ENCODE measurements at places on chromosomes 4 and X.

DNA sequence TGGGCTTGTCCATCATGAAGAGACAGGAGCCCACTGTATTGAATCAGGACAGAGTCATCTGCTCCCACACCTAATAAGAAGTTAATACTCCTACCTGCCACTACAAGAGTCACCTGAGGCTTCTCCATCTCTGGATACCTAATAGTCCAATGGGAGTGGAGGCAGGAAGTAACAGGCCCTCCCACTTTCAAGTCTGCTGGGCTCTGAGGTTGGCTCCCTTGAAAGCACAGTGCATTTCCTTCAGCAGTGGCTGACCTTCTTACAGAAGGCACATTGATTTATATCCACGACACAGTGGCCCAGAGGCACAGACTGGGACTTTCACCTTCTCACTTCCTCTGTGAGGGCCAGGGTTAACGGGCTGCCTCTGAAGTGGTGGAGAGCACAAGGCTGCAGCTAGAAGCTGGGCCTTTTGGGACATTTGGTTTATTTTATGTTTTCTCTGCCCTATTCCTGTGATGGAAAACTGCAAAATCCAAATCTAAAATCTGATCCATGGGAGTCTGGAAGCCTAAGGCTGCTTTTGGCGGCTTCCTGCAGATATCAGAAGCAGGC, 38.1 kb downstream of the FRG2 start:
- no peak for DNase-seq

DNA sequence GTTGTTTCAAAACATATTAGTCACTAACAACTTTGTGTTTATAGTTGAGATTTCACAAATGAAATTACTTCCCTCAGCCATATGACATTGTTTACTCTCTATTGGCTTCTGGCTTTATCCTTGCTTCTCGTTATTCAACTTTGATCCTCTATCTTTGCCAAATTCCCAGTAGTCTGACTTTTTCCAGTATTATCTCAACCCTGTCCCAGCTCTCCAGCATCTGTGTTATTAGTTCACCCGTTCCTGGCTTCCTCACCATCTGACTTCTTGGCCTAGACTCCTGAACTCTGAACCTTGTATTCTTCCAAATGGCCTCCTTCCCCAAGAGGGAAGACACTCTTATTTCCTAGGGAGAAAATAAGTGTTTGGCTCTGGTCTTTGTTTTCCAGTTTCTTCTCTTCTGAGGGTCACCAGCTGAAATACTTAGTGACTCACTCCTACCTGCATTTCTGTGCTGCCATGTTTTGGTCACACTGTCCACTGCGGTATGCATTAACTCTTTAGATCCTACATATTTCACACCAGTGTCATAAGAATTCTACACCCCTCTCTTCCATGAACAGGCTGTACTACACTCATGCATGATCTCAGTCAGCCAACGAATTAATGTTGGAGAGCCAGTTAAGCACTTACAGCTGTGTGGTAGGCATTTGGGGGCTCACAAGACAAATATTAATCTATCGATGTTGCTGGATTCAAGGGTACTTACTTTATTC, 17.0 kb upstream of the ARHGAP24 start:
- DNase-seq: no peak

- no peak for DNase-seq
These were observed 92.5 kb downstream of the ANK2 start for GRCh38 chr4:113141901-113142346.

DNA sequence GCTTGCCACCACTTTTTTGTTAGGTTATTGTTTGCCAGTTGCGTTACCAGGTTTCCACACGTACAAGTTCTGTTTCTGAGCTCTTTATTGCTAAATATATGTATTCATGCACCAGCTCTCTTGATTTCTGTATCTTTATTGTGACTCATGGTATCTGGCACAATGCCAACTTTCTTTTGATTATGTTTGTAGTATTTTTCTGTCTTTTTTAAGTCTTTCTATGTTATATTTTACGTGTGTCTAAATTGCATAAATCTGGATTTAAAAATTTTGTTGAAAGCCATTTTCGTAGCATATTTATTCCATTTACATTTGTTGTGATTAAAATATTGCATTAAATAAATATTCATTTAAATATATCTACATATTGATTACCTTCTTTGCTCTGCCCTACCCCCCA, 73.8 kb downstream of the KDM6A start:
- no peak for DNase-seq

GRCh38 chr4:146124023-146124680, 51.4 kb upstream of the LSM6 start:
- DNase-seq: no peak

- no peak for DNase-seq
These were observed 210.7 kb upstream of the PRPS2 start for GRCh38 chrX:12580548-12580947.

DNA sequence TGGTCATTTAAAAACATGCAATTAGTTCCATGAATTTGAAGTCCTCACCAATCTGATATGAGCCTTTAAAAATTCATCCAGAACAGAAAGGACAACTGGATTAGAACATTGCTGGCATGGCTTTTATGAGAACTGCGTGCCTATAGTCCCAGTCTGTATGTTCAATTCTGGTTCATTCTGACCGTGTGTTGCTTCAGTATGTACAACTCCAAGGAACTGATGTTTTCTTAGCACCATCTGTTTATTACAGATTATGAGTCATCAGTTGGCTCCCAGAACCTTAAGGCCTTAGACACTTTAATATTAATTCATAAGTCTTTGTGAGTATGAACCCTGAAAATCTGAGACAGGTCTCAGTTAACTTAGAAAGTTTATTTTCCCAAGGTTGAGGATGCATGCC, 115.0 kb downstream of the CEP44 start:
- DNase-seq: no peak

GRCh38 chr4:180751009-180751408, 1492.2 kb upstream of the TENM3 start:
- DNase-seq: no peak

GRCh38 chrX:134957836-134958235, 33.0 kb upstream of the SMIM10 start:
- no peak for DNase-seq

GRCh38 chr4:94605241-94605805, 152.4 kb upstream of the BMPR1B start:
- DNase-seq: no peak

- DNase-seq: no peak
These were observed 30.0 kb downstream of the CDKL5 start for GRCh38 chrX:18455384-18455783.

DNA sequence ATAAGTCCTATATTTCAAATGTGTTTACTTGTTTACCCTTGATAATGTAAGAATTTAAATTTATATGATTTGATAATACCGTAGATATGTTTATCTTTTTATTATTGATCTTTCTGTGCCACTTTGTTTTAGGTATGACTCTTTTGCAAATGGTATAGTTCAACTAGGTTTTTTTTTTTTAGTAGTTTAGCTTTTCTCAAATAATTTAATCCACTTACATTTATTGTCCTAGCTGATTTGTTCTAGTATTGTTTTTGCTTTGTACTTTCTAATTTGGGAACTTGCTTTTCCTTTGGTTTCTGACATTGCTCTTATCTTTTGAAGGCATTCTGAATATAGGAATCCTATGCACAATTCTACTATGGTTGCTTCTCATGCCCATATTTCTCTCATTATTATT, 98.9 kb upstream of the NAP1L5 start:
- no peak for DNase-seq

DNA sequence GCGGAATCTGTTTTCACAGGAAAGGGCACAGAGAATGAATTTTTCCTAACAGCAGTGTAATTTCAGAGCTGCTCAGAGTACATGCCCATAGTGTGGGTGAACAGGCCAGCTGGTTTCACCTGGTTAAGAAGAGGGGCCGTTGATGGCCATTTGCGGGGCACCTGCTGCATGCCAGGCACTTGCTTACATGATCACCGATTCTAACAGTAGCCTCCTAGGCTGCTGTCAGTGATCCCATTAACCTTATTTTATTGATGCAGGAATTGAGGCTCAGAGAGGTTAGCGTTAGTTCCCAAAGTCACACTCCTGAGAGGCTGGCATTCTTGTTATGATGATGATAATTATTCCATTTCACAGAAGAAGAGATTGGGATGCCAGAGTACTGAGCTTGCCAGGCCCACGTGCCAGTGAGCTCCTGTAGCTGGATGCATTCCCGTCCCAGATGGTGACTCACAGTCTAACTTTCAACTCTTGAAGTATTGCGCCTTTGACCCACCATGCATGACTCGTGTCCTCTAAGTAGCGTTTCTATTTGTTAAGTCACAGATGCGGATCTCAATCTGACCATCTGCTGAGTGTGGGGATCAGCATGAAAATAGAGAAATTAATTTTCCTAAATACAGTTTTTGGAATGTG, 76.5 kb downstream of the PSAPL1 start:
- no peak for DNase-seq

- DNase-seq: no peak
These were observed 91.1 kb upstream of the TBL1X start for GRCh38 chrX:9373789-9374188.

DNA sequence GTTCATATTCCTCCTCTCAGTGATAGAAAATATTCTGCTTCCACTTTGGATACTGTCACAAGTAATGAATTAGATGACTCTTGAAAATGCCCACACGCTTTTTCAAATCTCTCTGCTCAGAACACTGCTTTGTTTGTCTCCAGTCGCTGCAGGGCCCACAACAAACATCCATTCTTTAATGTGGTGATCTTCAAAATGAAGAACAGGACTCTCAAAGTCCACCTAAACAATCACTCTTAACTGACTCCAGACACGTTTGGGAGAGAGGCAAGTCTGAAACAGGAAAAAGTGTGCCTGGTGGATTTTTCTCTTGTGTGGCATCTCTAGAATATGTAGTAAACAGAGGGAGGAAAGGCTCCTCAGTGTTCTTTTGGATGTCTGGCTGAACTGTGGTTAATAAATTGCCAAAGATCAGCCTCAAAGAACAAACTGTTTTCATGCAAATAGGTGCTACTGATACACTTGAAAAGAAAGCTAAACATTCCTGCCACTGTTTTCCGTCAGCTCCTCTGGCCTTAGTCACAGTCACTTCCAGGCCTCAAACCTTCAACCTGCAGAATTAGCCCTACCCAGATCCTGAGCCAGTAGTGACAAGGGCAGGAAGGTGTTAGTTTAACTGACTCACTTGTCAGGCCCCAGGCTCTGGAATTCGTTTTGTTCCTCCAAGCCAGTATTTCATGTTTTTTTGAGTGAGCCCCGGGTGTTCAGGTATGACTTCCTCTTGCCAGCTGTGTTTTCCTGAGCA, 259.6 kb upstream of the GPC4 start:
- no peak for DNase-seq

GRCh38 chr4:83677656-83678055, 141.7 kb downstream of the GPAT3 start:
- DNase-seq: no peak

- no peak for DNase-seq
These were observed 10.5 kb upstream of the TLR3 start for GRCh38 chr4:186058253-186058979.

GRCh38 chr4:113083346-113083745, 33.9 kb downstream of the ANK2 start:
- no peak for DNase-seq

DNA sequence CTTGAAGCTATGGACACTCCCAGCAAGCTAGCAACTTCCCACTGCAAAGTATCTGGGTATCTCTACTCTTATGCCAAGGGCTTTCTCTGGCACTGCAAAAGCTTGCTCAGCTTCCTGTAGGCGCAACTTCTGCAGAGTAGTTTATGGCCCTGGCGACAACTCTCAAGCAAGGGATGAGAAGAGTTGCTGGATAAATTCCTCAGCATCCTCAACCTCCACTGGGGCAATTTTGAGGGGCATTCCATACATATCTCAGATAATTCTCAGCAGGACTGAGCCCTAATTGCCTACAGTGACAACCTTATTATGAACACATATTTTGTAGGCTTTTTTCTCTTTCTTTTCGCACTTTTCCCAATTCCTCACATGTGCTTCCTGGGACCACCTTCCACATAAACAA, 31.2 kb upstream of the TAB3 start:
- DNase-seq: no peak

GRCh38 chrX:9396930-9397329, 67.9 kb upstream of the TBL1X start:
- no peak for DNase-seq

DNA sequence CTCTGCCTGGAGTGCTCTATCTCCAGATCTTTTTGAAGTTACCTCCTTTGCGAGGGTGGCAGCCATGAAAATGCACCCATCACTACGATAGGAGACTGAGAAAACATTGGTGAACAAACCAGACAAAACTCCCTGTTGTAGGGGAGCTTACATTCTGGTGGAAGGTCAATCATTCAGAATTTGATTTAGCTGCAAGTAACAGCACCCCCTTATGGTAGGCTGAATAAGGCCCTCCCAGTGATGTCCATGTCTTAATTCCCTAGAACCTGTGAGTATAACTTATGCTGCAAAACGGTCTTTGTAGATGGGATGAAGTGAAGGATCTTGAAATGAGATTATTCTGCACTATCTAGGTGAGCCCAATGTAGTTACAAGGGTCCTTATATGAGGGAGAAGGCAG, 5.6 kb upstream of the TEC start:
- no peak for DNase-seq

DNA sequence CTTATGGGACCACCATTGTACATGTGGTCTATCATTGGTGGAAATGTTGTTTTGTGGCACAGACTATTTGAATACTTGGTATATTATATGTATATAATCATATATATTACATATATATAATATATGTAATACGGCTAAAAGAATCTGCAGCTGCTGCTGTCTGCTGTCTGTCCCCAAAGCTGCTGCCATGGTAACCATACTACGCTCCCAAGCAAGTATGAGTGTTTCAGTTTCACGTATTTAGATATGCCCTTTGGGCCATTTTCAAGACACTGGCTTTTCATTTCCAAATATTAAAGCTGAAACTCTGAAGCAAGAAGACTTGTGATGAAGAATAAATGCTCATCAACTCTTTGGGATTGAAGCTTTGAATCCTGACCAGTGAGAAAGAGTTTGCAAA, 42.0 kb upstream of the ARSJ start:
- DNase-seq: no peak

GRCh38 chrX:77427611-77428010, 19.6 kb upstream of the FGF16 start:
- no peak for DNase-seq

DNA sequence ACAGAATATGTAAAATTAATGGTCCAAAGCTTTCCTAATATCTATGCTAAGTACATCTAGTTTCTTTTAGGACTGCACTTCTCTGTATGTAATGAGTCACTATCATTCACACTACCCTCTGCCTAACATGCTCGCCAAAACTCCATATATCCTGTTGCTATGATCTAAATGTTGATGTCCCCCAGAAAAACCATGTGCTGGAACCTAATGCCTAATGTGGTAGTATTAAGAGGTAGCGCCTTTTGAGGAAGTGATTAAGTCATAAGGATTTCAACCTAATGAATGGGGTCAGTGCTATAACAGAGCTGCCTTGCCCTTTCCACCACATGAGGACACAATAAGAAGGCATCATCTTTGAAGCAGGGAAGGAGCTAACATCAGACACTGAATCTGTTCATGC, 34.9 kb upstream of the NFKB1 start:
- DNase-seq: no peak

- no peak for DNase-seq
These were observed 86.5 kb upstream of the KLF3 start for GRCh38 chr4:38577462-38577861.

- no peak for DNase-seq
These were observed 103.0 kb downstream of the ADRA2C start for GRCh38 chr4:3869174-3869572.

- DNase-seq: no peak
These were observed at the start of gene RAI2 for GRCh38 chrX:17860811-17861488. Gene RAI2 (minus strand): TSS chrX:17861298. CDS start chrX:17802010, 59,288 bp downstream.

GRCh38 chr4:77123411-77123810, 33.6 kb upstream of the CCNG2 start:
- no peak for DNase-seq
